Activated CD8-positive, alpha-beta T cell treated with anti-CD3 and anti-CD28 coated beads, Interleukin-2, amount 10 ng/mL, durations not matched to agents 7 days and 5 days (primary cell): ENCODE measurements at places on chromosomes 2 and 18.

DNA sequence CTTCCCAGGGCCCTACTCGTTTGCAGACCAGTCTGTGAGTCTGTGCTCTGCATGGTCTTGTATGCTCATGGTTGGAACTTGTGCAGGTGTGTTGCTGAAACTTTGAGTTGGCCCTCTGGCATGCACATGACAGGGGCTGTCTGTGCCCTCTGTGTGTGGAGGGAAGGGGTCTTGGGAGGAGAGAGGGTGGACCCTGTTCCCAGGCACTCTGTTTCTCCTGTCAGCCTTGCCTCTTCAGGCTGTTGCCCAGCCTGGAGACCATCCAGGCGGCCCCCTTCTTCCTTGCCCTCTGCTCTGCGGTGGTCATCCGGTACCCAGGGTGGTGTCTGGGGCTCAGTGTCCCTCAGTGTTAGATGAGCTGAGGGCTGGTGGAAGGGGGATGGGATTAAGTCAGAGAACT, 39.5 kb downstream of the TET3 start:
- H3K4me1 ChIP-seq, result peaks cover 55% of the 10 kb centered on the region
- H3K27me3 ChIP-seq, result no peaks in the 10 kb centered on the region
- H3K36me3 ChIP-seq, result peaks cover 11% of the 10 kb centered on the region
- DNase-seq, result no peak
- H3K27ac ChIP-seq, result no peak overlapping the region

DNA sequence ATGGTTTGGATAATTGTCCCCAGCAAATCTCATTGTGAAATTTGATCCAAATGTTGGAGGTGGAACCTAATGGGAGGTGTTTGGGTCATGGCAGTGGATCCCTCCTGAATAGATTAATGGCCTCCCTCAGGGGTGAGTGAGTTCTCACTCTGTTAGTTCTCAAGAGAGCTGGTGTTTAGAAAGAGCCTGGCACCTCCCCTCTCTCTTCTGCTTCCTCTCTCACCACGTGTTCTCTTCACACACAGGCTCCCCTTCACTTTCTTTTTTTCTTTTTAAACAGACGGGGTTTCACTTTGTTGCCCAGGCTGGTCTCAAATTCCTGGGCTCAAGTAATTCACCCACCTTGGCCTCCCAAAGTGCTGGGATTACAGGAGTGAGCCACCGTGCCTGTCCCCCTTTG, 111.6 kb upstream of the LTBP1 start:
- DNase-seq, result no peak
- H3K27ac ChIP-seq, result no peak overlapping the region
- H3K4me3 ChIP-seq, result no peak overlapping the region

GRCh38 chr2:37985333-37985732, 60.2 kb downstream of the RMDN2 start:
- H3K4me3 ChIP-seq, result no peak overlapping the region
- H3K27ac ChIP-seq, result no peak overlapping the region
- no peak for DNase-seq
- H3K27me3 ChIP-seq, result peaks cover 7% of the 10 kb centered on the region

DNA sequence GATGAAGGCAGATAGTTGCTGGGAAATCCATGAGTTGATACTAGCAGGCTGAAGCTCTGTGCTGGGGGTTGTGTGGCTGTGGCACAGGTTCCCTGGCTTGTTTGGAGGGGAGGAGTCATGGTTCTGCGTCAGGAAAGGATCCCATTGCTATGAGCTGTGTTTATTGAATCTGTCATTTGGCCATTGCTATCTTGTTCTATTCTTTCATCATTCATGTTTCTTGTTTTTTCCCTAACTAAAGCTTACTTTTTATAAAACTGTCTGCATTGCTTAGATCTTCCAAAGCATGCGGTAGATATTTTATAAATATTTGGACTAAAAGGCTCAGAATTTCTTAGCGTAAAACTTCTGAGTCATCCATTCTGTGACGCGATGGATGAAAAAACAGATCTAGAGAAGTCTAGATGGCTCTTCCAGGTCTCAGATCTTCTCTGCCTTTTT, 335.3 kb downstream of the PTPRM start:
- no peaks in the 10 kb centered on the region for H3K4me1 ChIP-seq
- H3K36me3 ChIP-seq, result no peaks in the 10 kb centered on the region
- no peak overlapping the region for H3K4me3 ChIP-seq
- no peaks in the 10 kb centered on the region for H3K27me3 ChIP-seq

DNA sequence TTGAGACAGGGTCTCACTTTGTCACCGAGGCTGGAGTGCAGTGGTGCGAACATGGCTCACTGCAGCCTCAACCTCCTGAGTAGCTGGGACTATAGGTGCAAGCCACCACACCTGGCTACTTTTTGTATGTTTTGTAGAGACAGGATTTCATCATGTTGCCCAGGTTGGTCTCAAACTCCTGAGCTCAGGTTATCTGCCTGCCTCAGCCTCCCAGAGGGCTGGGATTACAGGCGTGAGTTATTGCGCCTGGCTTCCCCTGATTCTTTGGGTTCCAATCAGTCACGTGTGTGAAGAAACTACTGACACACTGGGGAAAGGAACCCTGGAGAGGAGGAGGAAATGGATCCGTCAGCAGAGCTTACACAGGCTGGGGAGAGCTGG, 22.3 kb upstream of the RAB10 start:
- no peak overlapping the region for H3K27ac ChIP-seq
- H3K27me3 ChIP-seq, result no peaks in the 10 kb centered on the region
- H3K4me3 ChIP-seq, result no peak overlapping the region
- H3K36me3 ChIP-seq, result no peaks in the 10 kb centered on the region

DNA sequence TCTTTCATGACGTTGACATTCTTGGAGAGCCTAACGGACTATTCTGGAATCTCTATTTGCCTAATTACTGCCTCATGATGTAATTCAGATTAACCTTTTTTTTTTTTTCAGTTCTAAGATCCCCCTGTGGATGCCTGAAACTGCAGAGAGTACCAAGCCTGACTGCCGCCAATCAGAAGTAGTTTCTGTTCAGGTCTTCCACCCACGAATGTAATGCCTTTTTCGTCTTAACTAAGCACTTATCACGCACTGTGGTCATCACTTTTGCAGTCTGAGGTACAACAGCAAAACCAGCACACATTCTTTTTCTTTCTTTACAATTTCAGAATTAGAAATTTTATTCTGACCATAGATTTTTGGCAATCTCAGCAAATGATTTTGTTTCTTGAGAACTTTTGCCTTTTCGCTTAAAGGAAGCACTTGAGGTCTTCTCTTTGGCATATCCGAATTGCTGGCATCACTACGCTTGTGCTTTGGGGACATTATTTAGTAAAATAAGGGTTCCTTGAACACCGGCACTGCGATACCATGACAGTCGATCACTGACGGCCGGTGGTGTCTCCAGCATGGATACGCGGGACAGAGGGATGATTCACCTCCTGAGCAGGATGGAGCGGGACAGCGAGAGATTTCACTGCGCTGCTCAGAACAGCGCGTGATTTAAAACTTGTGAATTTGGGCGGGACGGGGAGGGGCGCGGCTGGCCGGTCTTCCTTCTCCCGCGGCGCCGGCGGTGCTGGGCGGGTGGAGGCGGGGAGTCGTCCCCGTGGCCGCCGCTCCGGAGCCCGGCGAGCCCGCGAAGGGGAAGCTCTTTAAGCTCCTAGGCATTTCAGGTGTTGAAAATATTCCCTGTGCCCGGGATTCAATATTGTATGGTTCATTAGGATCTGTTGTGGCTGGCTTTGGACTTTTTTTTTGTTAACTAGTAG, 32.0 kb upstream of the GPR55 start:
- H3K27me3 ChIP-seq, result no peaks in the 10 kb centered on the region
- H3K4me3 ChIP-seq, result peak overlapping the region; percentile 83
- DNase-seq, result peak; percentile 72
- H3K27ac ChIP-seq, result peak overlapping the region; percentile 96

DNA sequence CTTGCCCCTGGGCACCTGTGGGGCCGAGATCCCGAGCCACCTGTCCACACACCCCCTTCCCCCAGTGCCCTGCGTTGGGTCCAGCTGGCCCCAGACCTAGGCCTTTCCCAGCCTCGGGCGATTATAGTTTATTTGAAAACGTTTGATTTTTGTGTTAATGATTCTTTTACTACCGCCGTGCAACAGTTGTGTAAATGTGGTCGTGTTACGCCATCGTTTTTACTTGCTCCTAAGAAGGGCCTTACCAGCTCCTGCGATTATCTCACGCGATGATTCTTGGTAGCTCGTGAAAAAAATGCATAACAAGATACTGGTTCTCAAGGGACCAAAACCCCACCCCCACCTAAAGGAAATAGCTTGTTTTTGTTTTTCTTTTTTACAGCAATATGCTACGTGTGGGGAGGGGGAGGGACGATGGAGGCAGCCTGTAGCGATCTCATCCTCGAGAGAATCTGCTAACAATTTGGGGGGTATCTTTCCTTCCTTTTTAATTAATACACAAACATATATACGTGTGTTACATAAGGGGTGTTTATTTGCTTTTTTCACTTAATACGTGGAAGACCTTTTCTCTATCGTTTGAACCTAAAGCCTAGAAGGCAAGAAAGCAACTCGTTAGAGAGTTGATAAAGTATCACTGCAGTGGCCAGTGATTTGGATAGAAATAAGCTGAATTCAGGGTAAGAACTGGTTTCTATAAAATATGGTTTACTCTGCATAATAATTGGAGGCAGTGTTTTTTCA, 1.0 kb downstream of the ZDBF2 start:
- H3K27me3 ChIP-seq, result peaks cover 42% of the 10 kb centered on the region
- H3K36me3 ChIP-seq, result no peaks in the 10 kb centered on the region
- H3K4me3 ChIP-seq, result peak overlapping the region; percentile 75
- peak; percentile 34 for DNase-seq
- H3K4me1 ChIP-seq, result peaks cover 18% of the 10 kb centered on the region

GRCh38 chr2:128639693-128640092, 321.0 kb upstream of the HS6ST1 start:
- DNase-seq, result no peak
- H3K36me3 ChIP-seq, result no peaks in the 10 kb centered on the region
- peaks cover 26% of the 10 kb centered on the region for H3K27me3 ChIP-seq
- H3K27ac ChIP-seq, result no peak overlapping the region
- no peak overlapping the region for H3K4me3 ChIP-seq

DNA sequence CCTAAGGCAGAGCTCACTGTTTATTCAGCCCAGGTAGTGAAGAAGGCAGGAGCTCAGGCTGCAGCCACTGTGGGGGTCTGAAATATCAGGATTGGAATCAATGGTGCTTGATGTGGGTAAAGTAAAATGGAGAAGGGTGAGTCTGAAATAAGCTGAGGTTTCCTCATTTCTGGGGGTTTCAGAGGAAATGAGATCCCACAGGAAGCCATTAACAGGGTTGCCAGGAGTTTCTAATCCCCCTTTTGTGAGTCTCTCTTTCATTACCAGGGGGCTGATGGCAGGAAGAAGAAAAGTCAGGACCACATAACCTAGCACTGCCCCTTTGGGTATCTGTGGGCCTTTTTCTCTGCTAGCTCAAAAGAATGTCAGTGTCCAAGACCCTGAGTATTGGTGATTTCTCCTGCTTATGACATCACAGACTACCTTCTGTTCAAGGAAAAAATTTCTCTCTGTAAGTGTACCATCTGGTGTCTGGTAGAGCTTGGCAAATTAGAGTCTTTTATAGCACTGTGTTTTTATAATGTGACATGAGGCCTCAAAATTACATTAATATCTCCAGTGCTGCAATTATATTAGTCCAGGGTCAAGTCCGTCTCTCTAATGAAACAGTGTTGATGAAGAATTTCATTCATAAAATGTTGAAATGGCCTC, 56.0 kb downstream of the LBH start:
- DNase-seq, result no peak
- H3K4me1 ChIP-seq, result peaks cover 38% of the 10 kb centered on the region
- no peaks in the 10 kb centered on the region for H3K27me3 ChIP-seq
- no peaks in the 10 kb centered on the region for H3K36me3 ChIP-seq

- H3K27ac ChIP-seq, result no peak overlapping the region
- peaks cover 4% of the 10 kb centered on the region for H3K4me1 ChIP-seq
- no peaks in the 10 kb centered on the region for H3K27me3 ChIP-seq
- no peaks in the 10 kb centered on the region for H3K36me3 ChIP-seq
- H3K4me3 ChIP-seq, result no peak overlapping the region
These were observed 133.4 kb downstream of the PLCL1 start for GRCh38 chr2:197937814-197938213.

GRCh38 chr2:38581193-38582147, 21.3 kb downstream of the HNRNPLL start:
- peaks cover 8% of the 10 kb centered on the region for H3K4me1 ChIP-seq
- no peaks in the 10 kb centered on the region for H3K27me3 ChIP-seq
- H3K36me3 ChIP-seq, result peaks cover 39% of the 10 kb centered on the region
- no peak overlapping the region for H3K4me3 ChIP-seq
- peak; percentile 59 for DNase-seq
- H3K27ac ChIP-seq, result no peak overlapping the region

DNA sequence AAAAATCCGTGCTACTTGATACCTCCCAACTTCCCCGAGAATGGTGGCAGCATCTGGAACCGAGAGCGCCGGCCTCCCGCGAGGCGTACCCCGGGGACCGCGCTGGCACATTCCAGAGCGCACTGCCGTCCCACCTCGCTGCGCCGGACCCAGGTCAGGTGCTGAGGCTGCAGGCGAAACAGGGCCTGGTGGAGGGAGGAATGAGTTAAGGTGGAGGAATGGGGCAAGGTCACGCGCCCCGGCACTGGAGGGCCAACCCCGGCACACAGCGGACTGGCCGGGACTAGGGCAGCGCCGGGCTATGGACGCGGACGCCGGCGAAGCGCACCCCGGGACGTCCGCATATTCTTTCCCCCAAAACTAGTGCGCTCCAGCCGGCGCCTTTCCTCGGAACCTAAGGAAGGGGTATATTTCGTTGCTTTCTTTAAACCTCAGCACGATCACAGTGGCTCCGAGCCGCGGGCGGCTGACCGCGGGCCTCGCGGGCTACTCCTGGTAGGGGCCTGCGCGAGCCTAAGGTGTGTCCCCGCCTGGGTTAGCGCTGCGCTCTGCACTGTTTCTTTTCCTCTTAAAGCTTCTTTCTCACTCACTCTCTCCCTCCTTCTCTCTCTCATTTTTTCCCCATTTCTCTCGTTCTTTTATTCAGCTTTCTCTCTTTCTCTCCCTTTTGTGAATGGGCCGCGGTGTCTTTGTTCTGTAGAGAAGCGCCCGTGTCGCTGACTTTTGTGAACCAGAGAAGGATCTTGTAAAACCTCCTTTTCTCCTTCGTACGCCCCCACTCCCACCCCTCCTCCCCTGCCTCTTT, 2.1 kb upstream of the OTX1 start:
- H3K4me1 ChIP-seq, result peaks cover 53% of the 10 kb centered on the region
- H3K4me3 ChIP-seq, result peak overlapping the region; percentile 26
- no peak for DNase-seq
- peaks cover 2% of the 10 kb centered on the region for H3K36me3 ChIP-seq
- peaks cover 70% of the 10 kb centered on the region for H3K27me3 ChIP-seq
- H3K27ac ChIP-seq, result no peak overlapping the region
